ENCODE measurements at places on chromosomes 2 and 18.

- DNase-seq = no peak
Measured at GRCh38 chr2:42721898-42722297, 42.0 kb downstream of the OXER1 start.

- DNase-seq = no peak
Measured at GRCh38 chr2:181440919-181441318, 16.3 kb upstream of the ITGA4 start.

DNA sequence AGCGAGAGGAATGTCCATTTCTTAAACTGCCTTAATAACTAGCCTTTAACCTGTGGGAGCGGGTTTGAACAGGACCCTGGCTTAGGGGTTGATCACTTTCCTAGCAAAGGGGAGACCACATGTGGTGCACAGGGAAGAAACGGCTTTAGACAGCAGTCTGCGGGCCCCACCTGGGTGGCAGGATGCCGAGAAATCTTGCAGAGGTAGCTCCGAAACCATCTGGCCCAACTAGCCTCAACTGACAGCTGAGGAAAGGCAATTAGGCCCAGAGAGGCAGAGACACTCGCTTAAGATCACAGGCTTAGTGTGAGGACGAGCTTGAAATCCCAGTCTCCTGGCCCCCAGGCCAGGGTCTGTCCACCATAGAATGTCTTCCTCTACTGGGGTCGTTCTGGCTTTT, 89.8 kb downstream of the MRO start:
- DNase-seq = no peak

DNA sequence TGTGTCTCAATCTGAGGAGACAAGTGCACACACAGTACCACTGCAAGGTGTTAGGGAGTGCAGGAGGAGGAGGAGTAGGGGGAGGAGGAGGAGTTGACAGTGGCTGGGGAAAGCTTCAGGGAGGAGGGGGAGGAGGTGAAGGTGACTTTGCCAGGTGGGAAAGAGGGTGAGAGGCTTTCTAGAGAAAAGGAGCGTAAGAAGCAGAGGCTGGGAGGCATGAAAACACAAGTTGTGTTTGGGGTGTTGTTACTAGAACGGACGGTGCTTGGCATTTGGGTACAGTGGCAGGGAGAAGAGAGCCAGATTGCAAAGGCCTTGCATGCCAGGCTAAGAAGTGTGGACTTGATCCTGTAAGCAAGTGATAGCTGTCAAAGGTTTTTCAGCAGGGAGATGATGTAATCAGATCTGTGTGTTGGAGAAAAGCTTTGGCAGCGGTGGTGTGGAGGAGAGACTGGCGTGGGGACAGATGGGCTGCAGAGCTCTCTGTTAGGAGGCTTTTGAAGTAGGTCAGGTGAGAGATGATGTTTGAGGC, 16.2 kb downstream of the TANC1 start:
- no peak for DNase-seq

- no peak for DNase-seq
Measured at GRCh38 chr2:189834059-189834458, 49.8 kb downstream of the PMS1 start.

GRCh38 chr2:69588945-69589344, 54.6 kb downstream of the AAK1 start:
- DNase-seq = no peak

DNA sequence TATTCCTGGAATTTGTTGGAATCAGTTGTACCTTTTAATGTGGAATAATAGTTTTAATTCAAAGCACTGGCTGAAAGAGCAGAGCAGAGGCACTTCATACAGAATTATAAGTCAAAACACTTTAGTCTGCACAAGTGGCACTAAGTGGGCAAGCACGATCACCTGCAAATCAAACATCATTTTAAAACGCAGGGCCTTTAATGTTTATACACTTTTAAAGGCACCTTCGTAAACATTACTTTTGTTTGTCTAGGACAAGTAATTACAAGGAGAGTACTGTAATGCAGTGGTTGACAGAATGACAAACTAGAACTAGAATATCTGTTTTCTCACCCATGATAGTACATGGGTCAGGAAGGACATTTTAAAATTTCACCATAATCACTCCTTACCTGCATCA, 36.4 kb downstream of the LANCL1 start:
- DNase-seq = no peak

DNA sequence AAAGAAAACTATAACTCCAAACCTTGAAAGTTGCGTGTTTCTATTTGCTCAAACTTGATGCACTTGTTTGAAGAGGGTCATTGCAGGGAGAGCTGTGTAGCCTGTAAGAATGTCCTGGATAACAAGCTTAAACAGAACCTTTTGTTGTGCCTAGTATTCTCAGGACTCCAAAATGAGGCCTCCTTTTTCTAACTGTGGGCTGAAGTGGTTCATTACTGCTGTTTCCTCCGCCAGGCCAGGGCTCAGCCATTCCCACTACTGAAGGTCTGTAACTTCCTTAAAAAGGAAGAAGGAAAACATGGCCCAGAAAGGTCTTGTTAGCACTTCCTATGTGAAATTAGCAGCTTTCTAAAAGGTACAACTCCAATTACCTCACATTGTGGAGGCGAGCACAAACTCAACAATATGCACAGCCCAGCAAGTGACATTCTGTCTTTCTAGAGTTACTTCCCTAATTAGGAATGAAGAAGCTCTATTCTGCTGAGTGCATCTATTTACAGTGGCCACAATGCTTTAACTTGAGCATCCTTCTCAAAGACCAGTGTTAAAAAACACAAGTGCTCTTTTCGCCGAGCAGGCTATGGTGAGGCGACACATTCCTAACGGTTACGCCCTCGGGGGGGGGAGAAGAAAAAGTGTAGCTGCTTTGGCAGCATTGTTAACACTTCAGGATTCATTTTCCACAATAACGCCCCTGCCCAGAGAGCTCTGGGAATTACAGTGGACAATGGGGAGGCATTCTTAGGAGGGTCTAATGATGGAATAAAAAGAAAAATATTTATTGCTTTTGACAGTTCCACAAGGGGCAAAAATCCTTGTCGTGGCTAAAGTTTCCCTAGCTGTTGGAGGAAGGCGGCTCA, 136.9 kb upstream of the SIX3 start:
- peak; percentile 43 for DNase-seq

- DNase-seq = peak; percentile 74
Measured at GRCh38 chr2:8487461-8487932, 194.4 kb upstream of the ID2 start.

DNA sequence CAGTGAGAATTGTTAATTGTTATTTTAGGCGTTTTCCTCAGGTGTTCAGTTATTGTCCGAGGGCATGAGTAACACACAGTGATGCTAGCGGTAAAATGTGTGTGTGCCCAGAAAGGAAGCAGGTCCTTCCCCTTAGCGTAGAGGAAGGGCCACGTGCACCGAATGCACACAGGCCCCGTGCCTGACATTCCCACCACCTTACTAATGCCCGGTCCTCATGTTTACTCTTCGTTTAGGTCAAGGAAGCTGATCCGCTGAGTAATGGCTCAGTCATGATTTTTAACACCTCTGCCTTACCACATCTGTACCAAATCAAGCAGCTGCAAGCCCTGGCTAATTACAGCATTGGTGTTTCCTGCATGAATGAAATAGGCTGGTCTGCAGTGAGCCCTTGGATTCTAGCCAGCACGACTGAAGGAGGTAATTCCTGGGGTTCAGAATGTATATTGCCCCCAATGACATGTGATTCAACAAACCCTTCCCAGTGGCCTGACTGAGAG, 76.7 kb downstream of the MERTK start:
- peak; percentile 64 for DNase-seq

- DNase-seq = no peak
Measured at GRCh38 chr2:178256382-178257042, 62.2 kb downstream of the OSBPL6 start.

- DNase-seq = peak; percentile 61
Measured at GRCh38 chr2:54708584-54709335, 14.7 kb upstream of the EML6 start.

DNA sequence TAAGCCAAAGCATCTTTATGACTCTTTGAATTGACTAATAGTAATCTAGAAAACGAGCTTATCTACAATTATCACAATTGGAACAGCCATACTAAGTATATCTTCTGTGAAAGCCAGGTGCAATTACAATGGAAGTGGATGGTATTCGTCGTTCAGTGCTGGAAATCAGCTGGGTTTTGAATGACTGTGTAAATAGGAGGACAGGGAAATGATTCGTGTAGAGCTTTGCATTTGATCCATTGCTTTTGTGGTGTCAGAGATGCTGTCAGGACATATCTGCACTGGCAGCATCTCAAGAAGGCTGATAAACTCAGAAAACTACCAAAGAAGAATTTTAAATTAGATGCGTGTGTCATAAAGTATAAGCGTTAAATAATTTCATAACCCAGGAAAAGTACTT, 187.1 kb downstream of the ZNF407 start:
- no peak for DNase-seq

GRCh38 chr2:29702276-29702675, 219.1 kb downstream of the ALK start:
- DNase-seq = no peak

GRCh38 chr2:141423124-141423523, 707.7 kb downstream of the LRP1B start:
- DNase-seq = no peak

DNA sequence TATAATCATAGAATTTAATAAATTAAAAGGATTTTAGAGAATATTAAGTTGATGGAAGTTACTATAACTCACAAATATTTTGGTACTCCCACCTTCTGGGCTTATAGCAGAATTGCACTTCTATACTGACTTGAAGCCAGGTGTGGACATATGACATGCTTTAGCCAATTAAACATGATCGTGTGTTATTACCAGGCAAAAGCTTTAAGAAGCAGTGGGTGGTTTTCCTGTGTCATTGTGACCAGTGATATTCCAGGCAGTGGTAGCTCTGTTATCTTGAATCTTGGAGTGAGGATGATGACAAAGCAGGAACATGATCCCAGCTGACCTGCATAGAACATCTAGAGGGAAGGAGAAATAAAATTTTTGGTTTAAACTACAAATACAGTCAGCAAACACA, 370.9 kb upstream of the ZEB2 start:
- peak; percentile 67 for DNase-seq

DNA sequence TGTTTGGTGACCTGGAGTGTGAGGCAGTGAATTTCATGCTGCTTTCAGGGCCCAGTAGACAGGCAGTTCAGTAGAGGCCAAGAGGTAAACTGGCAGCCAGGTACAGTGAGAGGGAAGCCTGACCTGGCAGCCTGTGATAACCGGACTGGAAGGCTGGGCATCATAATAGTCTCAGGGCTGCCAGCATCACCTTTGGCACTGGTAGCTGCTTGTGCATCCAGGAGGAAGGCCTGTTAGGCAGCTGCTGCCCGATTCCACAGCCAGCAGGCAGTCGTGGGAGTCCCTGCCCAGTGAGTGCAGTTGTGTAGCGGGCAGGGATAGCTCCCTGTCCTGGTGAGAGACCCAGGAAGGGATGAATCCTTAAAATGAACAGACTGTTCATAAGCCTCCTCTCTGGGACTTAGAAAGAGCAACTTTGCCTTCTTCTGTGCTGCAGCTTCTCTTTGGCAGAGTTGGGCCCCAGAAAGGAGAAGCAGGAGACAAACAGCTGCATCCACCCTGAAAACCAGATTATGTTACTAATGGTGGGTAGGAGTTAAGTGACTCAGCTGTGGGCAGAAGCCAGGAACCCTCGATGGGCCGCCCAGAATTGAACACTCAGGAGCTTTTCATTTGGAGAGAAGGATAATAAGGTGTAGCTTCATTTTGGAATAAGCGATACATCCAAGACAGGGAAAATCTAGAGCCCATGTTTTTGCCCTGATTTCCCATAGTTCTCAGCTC, 8.1 kb upstream of the GPBAR1 start:
- DNase-seq = peak; percentile 41

- DNase-seq = no peak
Measured at GRCh38 chr18:73007915-73008308, 140.1 kb upstream of the NETO1 start.

DNA sequence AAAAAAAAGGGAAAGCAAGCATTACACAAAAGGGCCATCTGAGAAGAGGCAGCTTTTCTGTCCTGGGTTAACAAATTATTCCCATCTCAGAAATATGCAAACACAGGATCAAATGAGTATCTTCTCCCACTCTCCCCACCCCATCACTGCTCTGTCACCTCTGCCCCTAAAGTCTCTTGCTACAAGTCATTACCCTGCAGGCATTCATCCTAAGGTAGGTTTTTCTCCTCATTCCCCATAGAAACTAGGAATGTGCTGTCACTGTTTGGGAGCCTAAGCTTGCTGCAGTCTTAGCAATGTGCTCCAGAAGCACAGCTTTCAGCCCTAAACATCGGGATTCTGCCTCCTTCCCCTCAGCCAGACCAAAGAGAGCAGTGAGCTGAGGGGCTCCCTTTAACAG, 3.6 kb downstream of the LRRTM1 start:
- DNase-seq = no peak

- DNase-seq = no peak
Measured at GRCh38 chr2:128322715-128323554, 4.3 kb upstream of the HS6ST1 start.

DNA sequence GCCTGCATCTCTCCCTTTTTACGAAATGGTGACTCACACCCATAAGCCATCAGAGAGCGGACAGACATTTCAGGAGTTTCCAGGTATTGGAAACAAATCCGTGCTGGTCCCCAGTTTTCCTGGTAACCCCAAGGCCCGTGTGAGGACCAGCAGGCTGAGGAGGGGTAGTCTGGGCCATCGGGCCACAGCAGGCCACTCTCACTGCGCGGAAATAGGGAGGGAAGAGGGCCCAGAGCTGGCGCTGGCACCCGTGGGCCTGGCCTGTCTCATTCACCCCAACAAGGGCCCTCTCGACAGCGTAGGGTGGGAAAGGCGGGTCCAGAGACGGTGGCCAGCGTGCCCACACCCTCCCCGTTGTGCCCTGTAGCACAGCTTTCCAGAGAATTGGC, 13.7 kb upstream of the FAHD2A start:
- DNase-seq = no peak

DNA sequence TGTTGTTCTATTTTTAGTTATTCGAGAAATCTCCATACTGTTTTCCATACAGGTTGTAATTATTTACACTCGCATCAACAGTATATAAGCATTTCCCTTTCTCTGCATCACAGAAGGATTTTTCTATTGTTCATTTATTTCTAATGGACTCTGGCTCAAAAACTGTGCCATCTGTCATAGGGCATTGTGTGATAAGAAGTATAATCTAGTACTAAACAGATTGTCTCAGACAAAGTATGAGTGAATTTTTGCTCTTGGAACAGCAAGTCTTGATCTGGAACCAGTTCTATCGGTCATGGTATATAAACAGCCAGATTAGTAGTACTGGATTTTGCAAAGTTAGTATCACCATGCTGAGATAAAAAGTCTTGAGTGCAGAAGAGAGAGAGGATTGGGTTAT, 145.8 kb downstream of the KIAA1328 start:
- no peak for DNase-seq

Data from common myeloid progenitor, CD34-positive (primary cell).